ENCODE measurements at places on chromosomes 6 and 20.

DNA sequence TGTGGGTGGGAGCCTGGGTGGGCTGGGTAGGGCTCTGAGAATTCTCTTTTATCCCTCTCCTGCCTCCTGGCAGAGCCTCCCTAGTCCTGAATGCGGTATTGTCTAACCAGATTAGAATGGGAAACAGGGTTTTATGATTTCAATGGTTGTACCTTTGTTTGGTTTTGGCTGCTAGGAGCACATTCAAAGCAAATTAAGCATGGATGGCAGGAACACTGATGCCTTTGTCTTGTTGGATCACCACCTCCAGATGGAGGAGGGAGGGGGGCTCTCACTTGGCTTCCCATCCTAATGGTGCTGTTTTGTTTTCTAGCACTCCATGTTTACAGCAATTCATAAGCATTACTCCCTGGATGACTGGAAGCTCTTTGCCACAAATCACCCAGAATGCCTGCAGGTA is 11.6 kb downstream of the GMPR start:
- DNase-seq = no peak

DNA sequence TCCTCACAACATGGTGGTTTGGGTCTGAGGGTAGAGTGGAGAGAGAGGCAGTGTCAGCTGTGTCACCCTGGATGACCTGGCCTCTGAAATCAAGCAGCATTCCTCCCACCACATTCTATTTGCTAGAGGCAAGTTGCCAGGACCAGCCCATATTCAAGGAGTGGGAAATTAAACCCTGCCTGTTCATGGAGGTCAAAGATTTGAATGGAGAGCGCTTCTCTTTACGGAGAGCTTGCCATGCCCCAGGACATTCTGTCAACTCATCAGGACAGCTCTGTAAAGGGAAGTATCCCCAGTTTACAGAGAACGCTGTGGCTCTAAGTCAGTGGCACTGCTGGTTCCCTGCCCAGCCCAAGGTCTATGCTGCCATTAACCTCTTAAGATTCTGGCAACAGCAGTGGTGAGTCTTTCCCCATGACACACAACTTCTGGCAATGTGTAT is 90.0 kb upstream of the INSM1 start:
- DNase-seq = no peak

DNA sequence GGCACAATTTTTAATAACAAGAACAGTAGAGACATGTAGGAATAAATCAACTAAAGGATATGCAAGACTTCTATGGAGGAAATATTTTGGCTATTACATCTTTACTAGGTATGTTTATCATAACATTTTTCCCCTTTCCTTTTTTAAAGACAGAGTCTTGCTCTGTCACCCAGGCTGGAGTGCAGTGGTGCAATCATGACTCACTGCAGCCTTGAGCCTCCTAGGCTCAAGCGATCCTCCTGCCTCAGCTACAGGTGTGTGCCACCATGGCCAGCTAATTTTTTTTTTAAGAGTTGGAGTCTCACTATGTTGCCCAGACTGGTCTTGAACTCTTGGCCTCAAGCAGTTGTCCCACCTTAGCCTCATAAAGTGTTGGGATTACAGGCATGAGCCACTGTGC is 37.0 kb downstream of the AKAP7 start:
- no peak for DNase-seq

GRCh38 chr6:26175033-26175427 is 87.8 kb downstream of the HFE start:
- no peak for DNase-seq

GRCh38 chr6:32982702-32983492 is 14.5 kb downstream of the BRD2 start:
- DNase-seq = peak; percentile 62

- DNase-seq = peak; percentile 11
Measured at GRCh38 chr6:13120483-13121482, 207.6 kb downstream of the TBC1D7 start.

DNA sequence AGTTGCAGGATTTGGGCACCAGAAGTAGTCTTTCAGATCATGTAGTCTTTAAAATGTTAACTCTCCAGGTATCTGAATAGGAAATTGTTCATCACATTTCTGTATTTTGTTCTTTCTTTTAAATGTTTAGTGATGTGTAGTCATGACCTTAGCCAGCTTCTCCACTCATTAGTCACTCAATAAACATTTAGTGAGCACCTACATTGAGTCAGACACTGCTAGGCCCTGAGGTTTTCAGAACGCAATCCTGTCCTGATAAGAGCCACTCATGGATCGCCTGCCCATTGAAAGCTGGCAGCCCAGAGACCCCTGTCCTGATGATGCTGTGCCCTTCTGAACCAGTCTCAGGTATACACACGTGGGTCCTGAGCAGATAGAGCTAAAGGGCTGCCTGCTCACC is 163.4 kb upstream of the HEY2 start:
- DNase-seq = no peak

DNA sequence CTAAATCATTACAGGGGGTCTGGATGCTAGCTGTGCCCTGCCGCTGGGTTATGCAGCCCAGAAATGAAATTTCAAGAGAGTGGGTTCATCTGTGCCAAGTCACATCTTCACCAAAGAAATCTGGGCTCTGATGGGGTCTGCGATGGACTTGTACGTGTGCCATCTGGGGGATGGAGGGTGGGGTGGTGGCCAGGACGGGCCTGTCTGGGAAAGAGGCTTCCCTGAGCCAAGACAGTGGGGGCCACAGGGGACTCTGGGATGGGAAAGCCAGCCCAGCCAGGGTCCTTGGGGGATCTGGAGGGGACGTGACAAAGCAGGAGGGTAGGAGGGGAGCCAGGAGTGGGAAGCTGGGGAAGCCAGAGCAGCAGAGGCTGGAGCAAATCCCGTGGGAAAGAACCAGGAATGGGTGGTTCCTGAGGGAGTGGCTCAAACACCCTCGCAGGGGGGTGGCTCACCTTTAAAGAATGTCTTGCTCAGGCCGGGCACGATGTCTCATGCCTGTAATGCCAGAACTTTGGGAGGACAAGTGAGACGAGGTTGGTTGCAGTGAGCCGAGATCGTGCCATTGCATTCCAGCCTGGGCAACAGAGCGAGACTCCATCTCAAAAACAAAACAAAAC is 36.3 kb upstream of the SULF2 start:
- no peak for DNase-seq

- DNase-seq = no peak
Measured at GRCh38 chr6:151723152-151723551, 84.3 kb upstream of the ESR1 start.

DNA sequence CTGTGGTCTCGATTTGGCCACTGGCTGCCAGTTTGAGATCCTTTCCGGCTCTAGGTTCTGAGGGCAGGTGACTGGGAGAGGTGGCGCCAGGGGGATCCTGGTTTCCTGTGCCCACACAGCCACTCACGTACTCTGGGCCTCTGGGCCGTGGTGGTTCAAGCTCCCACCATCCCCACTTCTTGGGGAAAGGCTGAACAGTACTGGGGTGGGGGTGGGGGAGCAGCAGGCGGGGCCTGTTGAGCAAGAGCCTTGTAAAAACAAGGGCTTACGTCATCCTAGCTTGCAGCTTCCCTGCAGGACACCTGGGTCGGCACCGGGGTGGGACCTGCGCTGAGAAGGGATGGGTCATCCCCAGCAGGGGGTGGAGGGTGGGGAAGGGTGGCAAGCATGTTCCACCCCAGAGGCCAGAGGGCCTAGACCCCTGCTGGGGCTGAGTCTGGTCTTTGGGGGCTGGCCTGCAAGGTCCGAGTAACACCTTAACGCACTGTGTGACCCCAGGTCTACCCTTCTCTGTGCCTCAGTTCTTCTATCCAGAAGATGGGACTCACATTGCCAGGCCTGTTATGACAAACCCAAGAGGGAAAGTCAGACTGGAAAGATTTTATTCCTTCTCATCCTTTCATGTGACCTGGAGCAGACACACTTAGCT is 3.1 kb upstream of the CEBPB start:
- peak; percentile 30 for DNase-seq

DNA sequence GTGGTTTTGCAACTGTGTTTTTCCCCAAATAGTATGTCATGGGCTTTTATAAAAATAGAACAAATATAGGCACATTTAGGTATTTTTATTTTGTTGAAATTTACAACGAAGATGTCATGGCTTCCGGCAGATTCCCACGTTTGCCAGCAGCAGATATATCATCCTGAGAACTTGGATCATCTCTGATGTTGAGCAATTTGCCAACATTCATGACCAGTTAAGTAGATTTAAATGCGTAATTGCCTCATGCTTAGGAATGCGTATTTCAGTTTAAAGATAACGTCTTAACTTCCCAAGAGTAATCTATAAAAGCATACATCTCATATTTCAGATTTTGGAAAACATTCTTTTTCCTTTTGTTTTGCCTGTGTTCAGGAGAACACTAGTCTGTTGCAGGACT is 457.8 kb downstream of the QKI start:
- DNase-seq = no peak

All from OCI-M1 (cell line).